ENCODE measurements at places on chromosomes 13 and 19. TPM values are rescaled to one million over a fixed set of nuclear protein-coding genes. Genes with fewer than 3 reads are reported as not detected.
A peak's percentile ranks its signal among the peaks of the same experiment; 100 is the strongest.

- no peak for DNase-seq
These were observed 8.3 kb downstream of the MAB21L1 start for GRCh38 chr13:35468195-35468594.

GRCh38 chr19:1013218-1013617 is 7.7 kb downstream of the TMEM259 start:
- no peak for DNase-seq

GRCh38 chr13:46631179-46631542 is 78.2 kb downstream of the LRCH1 start:
- no peak for DNase-seq

Gene CNMD
- not detected for total RNA-seq

GRCh38 chr13:94999871-95000270 is 287.5 kb upstream of the SOX21 start:
- DNase-seq = no peak

DNA sequence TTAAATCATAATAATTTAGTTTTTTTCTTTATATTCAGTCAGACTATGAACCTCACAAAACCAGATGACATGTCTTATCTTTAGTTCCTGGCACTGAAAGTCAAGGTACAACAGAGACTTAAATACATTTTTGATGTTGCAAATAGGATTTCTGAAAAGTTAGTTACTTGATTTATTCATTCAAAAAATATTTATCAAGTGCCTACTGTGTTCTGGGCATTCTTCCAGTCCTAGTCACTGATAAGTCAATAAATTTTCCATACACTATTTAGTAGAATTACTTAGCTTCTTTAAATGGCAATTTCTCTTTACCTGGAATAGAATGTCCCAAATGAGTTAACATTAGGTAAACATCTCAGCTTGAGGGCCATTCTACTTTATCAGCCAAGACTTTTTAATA is 938.3 kb upstream of the PCDH9 start:
- DNase-seq = no peak

Gene SLC25A41
- total RNA-seq = 0.14 TPM

Gene FAM83E
- 9.1 TPM for total RNA-seq

DNA sequence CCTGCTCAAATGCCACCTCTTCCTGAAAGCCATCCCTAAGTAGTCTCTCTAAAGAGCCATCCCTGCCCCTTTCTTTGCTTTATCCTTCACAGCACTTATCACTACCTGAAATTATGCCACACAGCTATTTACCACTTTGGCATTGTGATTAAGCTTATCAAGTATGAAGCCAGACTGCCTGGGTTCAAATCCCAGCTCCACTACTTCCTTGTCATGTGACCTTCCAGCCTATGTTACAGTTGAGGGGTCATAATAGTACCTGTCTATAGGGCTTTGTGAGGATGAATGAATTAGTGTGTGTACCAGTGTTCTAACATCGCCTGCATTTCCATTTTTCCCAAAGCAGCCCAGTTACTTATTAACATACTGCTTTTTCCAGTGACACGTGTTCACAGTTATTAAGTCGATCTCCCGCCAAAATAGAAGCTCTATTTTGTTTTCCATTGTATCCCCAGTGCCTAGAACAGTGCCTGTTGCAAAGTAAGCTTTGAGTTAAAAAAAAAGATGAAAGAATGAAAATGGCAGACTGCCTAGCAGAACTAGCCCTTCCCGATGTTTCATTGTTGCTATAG is 32.8 kb downstream of the ZSWIM9 start:
- DNase-seq = no peak

GRCh38 chr13:97139691-97140090 is 82.4 kb upstream of the MBNL2 start:
- no peak for DNase-seq

- DNase-seq = peak; percentile 39
These were observed at the start of gene TMIGD2 for GRCh38 chr19:4302243-4302640. TMIGD2 (minus strand) TSS chr19:4302389; CDS start chr19:4302385, 4 bp downstream.

DNA sequence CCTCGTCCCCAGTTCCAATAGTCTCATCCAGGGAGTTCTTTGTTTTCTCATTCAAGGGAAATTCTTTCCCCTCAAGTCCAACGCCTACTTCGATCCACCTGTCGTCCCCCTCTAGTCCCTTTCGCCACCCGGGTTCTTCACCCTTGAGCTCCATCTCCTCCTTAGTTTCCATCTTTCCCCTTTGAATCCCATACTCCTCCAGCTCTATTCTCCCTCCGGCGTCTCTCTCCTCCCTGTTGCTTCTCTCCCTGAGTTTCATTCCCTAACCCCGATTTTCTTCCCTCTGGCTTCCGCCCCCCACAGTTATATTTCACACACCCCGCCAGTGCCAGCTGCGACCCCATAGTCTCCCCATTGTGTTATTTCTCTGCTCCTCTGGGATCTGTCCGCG is 628 bp upstream of the SLC17A7 start:
- no peak for DNase-seq

DNA sequence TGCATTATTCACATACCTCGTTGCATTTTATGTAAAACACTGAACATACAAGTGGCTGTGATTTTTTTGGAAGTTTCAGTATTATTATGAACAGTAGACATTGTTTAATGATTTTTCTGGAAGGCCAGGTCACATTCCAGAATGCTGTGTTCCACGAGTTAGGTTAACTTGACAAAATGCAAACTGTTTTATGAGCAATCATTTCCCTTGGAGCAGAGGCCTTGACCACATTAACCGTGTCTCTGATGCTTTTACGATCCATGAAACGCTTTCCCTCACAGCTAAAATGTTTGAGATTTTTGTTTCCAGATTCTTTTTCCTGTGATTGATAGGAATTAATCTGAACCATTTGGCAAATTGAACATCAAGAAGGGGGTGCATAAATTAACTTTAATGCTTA is 57.8 kb downstream of the MBNL2 start:
- DNase-seq = no peak

Gene FGF22
- not detected for total RNA-seq

GRCh38 chr19:21269813-21270212 is 59.4 kb downstream of the ZNF708 start:
- no peak for DNase-seq

Gene NTN5
- 1.6 TPM for total RNA-seq

Gene ELSPBP1
- total RNA-seq = not detected

Gene DNASE2
- 31.6 TPM for total RNA-seq

DNA sequence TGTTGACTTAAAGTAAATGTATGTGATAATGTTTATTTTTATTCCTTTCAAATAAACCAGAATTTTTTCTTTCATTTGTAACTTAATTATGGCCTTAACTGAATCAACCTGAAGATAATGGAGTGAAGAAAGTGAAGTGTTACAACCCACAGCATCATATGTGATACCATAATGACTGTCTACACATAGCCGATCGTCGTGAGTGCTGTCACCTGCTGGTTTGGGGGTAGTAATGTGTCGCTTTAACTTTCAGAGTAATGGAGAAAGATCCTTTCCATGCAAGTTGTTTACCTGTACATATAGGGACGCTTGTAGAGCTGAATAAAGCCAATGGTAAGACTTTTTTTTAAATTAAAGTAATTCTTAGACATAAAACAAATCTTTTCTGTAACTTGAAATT is 9.9 kb downstream of the CDC16 start:
- no peak for DNase-seq

DNA sequence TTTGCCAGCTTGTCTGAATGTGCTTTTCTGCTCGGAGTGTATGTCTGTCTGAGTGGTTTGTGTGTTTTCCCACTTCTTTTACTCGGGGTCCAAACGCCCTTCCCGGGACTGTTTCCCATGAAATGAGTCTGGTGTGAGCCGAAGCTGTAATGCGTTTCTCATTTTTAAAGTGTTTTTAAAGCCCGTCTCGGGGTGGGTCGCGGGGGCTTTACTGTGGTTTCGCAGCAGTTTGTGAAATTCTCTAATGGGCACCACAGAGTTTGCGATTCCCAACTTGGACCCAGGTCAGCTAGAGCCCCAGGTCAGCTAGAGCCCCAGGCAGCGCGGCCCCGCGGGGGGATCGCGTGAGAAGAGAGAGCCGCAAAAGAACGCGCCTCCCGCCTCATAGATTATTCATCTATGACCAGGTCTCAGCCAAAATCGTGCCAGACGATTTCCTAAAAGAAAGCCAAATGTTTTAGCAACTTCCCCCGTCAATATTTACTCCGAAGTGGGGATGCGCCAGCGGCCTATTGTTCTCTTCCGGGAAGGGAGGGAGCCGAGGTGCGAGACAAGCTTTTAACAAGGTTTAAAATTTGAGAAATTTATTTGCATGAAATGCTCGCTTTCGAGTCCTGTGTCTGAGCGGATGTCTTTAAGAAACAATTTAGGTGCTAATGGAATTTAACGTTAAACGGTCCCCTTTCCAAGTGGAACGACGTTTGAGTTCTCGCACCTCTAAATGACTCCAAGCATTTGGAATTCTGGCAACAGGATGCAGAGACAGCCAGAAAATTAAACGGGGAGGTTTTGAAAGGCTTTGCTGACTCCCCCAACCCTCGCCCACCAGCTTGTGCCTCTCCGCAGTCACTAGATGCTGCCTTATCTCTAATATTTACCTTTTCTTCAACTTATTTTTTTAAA is 2.2 kb downstream of the ZIC2 start:
- DNase-seq = no peak

Gene ETHE1
- 89.2 TPM for total RNA-seq

Data from activated naive CD4-positive, alpha-beta T cell treated with anti-CD3 and anti-CD28 coated beads, Interleukin-2, amount 50 U/mL, for 72 hours (primary cell).